ENCODE measurements at places on chromosomes 6 and 20.

GRCh38 chr6:144659202-144660182 lies 374.4 kb downstream of the UTRN start:
- no peak for DNase-seq

DNA sequence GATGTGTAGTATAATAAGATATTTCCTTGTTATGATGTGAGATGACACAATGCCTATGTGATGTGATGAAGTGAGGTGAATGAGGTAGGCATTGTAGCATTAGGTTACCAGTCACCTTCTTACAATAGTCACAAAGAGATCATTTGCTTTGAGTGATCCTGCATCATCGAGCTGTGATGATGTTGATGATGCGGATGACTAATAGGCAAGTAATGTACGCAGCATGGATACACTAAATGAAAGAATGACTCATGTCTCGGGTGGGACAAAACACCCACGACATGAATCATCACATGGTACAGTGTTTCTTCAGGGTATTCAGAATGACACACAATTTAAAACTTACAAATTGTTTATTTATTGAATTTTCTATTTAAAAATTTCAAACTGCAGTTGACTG lies 806.3 kb upstream of the GJE1 start:
- peak; percentile 78 for DNase-seq

DNA sequence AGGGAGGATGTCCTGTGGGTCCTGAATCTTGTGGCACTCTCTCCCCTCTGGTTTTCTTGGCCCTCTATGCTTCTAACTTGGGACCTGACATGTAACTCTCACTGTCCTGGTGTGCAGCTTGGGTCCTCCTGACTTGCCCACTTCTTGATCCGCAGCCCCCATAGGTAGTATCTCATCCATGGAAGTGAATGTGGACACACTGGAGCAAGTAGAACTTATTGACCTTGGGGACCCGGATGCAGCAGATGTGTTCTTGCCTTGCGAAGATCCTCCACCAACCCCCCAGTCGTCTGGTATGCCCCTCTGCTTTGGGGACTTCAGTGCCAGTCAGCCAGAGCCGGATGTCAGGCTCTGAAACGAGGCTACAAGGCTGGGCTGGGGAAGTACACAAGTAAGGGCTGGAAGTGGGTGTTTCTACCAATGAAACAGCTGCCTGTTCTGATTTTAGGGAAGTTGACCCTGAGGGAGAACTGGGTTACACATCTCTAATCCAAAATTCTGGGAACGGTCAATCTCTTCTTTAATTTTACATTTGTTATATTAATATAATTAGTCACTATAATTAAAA lies 641 bp downstream of the DBNDD2 start:
- DNase-seq = no peak

DNA sequence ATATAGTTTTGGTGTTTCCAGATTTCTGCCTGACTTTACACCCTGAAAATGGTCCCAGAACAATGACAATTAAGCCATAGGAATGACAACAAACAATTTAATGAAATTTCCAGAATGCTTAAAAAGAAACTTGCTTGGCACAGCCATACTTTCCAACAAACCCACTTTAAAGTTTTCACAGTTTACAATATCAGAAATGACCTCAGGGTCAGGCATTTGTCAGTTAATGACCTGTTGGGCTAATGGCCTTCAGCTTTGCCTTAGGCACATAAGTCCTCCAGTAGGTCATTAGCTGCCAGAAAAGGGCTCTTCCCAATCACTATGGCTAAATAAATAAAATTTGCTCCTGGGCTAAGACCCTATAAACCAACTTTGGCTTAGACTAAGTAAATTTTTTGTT lies 144.6 kb upstream of the BEND3 start:
- no peak for DNase-seq

DNA sequence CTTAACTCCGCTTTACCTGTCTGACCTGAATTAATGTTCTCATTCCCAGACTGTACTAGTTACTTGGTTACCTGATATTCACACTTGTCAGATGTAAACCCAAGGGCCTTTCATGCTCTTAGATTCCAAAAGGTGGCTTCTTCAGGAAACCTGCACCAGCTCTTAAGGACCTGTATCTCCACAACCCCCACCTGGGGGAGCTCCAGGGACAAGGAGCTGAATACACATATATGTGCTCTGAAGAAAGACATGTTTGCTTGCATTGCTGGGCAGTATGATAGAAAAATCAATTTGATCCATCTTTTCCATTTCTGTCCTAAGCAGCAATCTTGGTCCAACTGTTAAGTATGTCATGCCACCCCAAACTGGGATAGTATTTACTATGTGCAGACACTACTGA lies 64.8 kb upstream of the POU3F2 start:
- no peak for DNase-seq

GRCh38 chr6:136761227-136761922 lies 30.9 kb downstream of the MAP3K5 start:
- DNase-seq = no peak

- DNase-seq = no peak
These were observed 3.9 kb upstream of the PHF20 start for GRCh38 chr20:35767683-35768481.

DNA sequence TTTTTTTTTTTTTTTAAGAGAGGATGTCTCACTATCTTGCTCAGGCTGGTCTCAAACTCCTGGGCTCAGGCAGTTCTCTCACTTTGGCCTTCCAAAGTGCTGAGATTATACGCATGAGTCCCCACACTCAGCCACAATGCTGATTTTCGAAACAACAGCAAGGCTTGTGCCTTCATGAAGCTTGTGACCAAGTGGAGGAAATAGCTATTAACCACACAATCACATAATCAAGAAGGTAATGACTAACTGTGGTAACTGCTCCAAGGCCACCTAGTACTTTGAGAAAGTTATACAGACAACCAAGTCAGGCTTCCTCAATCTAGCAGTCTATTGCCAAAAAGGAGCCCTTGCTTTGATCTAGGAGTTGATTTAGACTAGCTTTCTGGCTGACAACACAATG lies 46.3 kb downstream of the SOD2 start:
- DNase-seq = no peak

- DNase-seq = no peak
These were observed 569.7 kb downstream of the EPHA7 start for GRCh38 chr6:92849636-92850035.

DNA sequence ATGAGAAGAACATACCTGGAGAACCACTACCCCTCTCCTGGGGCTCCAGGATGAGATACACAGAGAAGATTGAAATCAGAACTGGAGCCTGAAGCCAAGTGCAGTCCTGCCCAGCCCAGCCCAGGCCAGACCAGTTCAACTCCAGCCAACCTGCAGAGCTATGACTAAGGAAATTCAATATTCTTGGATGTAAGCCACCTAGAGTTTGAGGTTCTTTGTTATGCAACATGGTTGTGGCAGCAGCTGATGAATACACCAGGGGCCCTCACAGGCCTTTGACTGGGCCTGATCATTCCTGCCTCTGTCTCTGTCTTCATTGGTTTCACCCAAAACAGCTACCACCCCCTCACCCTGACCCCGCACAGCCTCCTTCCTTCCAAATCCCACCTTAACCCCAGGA lies 167.8 kb downstream of the LRFN2 start:
- no peak for DNase-seq

DNA sequence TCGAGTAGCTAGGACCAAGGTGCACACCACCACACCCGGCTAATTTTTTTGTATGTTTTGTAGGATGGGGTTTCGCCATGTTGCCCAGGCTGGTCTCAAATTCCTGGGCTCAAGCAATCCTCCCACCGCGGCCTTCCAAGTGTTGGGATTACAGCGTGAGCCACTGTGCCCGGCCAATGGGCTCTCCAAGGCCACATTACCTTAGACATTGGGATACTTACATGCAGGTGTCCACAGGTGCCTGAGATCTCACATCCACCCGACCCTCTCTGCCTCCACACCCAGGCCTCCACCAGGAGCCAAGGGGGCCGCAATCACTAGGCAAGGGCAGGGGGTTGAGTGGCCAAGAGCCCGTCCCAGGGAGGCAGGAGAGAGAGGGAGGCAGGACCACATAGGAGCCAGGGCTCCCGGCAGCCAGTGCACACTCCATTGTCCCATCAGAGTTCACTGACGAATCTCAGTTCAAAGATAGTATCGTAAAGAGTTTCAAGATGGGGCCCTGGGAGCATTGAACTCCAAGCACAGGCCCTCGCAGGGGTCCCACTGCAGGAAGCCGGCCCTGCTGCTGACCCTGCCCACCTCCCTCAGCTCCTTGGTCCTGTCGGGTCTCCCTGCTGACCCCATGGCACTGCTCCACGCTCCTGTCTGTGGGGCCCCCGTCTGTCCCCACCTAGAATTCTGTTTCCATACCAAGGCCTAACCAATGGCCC lies 55.3 kb downstream of the SSR1 start:
- no peak for DNase-seq

GRCh38 chr20:48639899-48640298 lies 187.9 kb downstream of the PREX1 start:
- no peak for DNase-seq

- no peak for DNase-seq
These were observed 37.7 kb downstream of the HLA-DRB5 start for GRCh38 chr6:32492351-32492750.

DNA sequence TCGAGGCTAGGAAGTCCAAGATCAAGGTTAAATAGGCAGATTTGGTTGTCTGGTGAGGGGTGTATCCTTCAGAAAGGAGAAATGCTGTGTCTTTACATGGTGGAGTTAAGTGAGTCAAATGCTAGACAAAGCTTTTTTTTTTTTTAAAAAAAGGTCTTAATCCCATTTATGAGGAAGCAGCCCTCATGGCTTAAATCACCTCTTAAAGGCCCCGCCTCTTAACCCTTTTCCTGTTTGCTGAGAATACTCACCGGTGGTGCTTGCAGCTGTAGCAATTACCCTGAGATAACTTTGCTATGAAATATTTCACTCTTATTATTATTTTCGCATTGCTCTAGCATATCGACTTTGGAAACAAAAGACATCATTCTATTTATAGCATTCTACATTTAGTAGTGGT lies 30.8 kb downstream of the FBXO30 start:
- DNase-seq = no peak

DNA sequence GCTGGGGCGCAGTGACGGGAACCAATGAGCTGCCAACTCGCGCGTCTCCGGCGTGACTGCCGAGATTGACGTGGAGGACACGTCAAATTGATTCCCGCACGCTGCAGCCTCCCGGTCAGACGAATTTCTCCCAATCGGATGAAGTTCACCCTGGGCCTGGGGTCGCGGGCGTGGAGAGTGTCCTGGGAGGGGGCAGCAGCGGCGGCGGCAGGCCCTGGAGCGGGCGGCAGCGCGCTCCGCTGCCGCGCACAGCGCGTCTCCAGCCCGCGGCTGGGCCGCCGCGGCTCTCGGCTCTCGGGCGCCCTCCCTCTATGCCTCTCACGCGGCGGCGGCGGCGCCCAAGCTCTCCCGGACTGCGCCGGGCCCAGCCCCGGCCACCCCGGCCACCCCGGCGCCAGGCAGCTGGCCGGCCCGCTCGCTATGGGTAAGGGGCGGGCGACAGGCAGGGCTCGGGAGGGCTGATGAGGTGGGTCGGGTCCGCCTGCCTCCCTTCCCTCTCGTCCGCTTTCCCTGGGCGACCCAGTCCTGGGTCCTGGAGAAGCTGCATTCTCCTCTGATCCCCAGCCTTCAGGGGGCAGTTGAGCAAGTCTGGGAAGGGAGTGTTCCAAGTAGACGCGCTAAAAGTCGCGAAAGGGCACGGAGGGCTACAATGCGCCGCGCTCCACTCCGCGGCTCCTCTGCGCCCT lies at the start of gene PAX1:
TSS of gene PAX1 (plus strand) at position 90 of the 686 bp plus-strand sequence. CDS start at position 139, 49 bp downstream.
- no peak for DNase-seq

DNA sequence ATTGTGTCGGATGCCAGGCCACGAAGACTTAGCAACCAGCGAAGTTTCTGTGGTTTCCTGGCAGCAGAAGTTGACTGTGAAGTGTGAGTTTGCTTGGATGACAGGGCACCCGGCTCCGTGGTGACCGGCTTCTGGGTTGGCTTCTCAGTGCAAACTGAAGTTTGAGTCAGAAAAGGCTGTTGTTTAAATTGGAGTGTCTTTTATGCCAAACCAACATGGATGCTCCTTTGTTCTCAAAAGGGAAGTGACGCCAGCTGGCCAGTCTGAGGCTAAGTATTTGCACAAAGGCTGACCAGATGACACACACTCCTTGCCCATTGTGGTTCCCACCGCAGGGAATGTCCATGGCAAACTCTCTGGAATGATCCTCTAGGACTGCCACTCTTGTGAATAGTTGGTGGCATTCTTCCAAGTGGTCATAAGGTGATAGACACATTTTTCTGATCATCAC lies 164.8 kb upstream of the QKI start:
- DNase-seq = no peak

- DNase-seq = no peak
These were observed 176.2 kb downstream of the KLHL32 start for GRCh38 chr6:97100696-97101095.

DNA sequence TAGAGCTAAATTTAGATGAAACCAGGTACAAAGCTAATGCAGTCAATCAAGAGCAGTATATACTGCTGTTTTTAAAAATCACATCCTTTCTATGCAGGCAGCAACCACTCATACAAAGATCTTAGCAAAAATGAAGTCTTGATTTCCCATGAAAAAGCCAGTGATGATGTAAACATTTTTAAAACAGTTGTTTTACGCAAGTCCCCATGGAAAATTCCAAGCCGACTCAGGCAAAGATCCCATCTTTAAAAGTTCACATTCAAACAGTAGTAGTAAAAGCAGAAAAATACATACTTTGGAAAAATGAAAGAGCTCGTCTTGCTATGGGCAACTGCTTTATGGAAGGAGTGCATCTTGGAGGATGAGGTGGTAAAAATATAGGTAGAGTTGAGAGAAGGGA lies 84.0 kb downstream of the RCAN2 start:
- DNase-seq = no peak

All from AG09319 (cell line).